ENCODE measurements at places on chromosomes 1 and 21.
A peak's percentile ranks its signal among the peaks of the same experiment; 100 is the strongest.

GRCh38 chr1:157540160-157540748 lies 12.1 kb downstream of the FCRL5 start:
- DNase-seq = no peak

- no peak for DNase-seq
Observed at GRCh38 chr1:26160527-26161414, 1.9 kb downstream of the FAM110D start.

- DNase-seq = peak; percentile 41
Observed at GRCh38 chr1:7771823-7772299, 765 bp downstream of the VAMP3 start.

- DNase-seq = no peak
Observed at GRCh38 chr1:12180315-12180714, 13.5 kb downstream of the TNFRSF1B start.

GRCh38 chr1:93358293-93358692 lies 12.6 kb downstream of the DR1 start:
- no peak for DNase-seq
